ENCODE measurements at places on chromosomes 5 and 9.

GRCh38 chr5:35213608-35214007 lies 16.7 kb downstream of the PRLR start:
- DNase-seq: no peak

- no peak for DNase-seq
These were observed 285.7 kb downstream of the CHSY3 start for GRCh38 chr5:130189961-130190360.

GRCh38 chr5:146107901-146108300 lies 2.5 kb upstream of the PLAC8L1 start:
- no peak for DNase-seq

- no peak for DNase-seq
These were observed 13.0 kb downstream of the HIGD2A start for GRCh38 chr5:176401281-176402205.

DNA sequence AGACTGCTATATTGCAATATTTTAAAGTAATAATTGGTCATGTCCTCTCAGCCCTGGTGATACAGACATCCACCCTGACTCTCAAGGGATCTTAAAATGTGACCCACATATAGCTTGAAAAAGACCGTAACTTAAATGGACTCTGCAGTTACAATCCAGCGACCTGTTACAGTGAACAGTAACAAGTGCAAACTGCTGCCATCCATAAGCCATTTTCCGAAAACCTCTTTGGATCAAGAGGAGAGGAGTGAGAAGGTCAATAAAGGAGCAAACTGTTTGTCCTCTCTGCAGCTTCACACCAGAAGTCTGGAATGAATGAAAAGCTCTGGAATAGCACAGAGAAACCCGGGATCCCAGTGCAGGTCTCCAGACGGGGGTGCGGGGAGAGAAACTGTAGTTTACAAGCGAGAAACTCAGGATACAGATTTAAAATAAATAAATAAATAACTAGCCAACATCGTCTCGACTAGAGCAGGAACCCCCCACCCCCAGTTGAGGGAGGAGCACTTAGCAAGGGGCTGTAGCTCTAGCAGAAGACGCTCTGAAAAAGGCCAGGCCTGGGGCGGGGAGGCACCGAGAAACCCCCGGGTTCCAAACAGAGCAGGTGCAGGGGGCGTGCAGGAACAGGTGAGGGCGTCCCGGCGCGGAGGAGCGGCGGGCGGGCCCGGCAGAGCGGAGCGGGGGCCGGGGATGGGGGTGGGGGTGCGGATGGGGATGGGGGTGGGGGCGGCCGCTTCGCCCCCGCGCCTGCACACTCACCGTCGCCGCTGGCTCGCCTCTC lies 572 bp downstream of the ZDHHC21 start:
- DNase-seq: peak; percentile 84

All from endodermal cell (in vitro differentiated cells).